ENCODE measurements at places on chromosomes 1 and 21. TPM values are rescaled to one million over a fixed set of nuclear protein-coding genes. Genes with fewer than 3 reads are reported as not detected.
A peak's percentile ranks its signal among the peaks of the same experiment; 100 is the strongest.

- peak; percentile 13 for DNase-seq
These were observed 1.2 kb upstream of the ABL2 start for GRCh38 chr1:179230721-179231120.

GRCh38 chr1:14578156-14578555 lies 20.3 kb upstream of the KAZN start:
- DNase-seq, result no peak

DNA sequence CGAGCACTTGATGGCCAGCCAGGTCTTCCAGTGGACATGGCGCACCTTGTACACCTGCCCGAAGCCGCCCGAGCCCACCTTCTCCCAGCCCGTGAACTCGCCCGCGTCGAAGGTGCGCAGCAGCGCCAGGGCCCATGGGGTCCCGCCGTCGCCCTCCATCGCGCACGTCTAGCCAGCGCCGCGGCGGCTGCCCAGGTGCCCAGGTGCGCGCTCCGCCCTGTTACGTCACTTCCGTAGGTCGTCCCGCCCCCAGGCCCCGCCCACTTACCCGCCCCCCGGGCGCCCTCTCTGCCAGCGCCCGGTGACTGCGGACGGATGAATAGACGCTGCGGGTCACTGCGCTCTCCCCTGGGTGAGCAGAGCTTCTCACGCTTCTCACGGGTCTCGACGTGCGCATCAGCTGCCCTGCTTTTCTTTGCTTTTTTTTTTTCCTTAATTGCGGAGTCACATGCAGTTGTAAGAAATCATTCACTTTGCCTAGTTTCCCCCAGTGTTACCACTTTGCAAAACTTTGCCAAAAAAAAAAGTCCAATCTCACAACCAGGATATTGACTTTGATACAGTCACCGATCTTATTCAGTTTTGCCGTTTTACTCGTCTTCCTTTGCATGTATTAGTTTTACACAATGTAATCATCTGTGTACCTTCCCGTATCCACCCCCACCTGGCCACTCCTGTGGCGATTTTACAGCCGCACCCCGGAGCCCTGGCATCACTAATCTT lies at the start of gene RIPK4:
Gene RIPK4, minus strand, starts transcription at position 170 of the 723 bp plus-strand sequence. Its CDS starts 11 bp downstream, at position 159.
- DNase-seq, result no peak

DNA sequence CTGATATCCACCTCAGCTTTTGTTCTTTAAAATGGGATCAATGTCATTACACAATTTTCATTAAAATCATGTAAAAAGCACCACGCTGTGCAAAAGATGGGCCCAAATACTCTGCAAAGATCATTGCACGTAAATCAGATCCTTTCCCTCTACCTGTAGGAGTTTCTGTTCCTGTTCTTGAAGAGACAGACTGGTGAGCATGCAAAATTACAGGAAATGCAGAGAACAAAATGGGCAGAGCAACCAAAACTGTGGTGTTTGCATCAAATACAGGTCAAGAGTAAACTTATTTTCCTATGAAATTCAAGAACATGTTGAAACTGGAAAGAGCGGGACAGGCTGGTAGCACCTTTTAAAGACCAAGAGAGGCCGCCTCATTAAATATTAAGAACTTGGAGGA lies 294.9 kb upstream of the ADGRL2 start:
- DNase-seq, result no peak

GRCh38 chr1:160167580-160167979 lies 16.2 kb downstream of the ATP1A4 start:
- DNase-seq, result no peak

DNA sequence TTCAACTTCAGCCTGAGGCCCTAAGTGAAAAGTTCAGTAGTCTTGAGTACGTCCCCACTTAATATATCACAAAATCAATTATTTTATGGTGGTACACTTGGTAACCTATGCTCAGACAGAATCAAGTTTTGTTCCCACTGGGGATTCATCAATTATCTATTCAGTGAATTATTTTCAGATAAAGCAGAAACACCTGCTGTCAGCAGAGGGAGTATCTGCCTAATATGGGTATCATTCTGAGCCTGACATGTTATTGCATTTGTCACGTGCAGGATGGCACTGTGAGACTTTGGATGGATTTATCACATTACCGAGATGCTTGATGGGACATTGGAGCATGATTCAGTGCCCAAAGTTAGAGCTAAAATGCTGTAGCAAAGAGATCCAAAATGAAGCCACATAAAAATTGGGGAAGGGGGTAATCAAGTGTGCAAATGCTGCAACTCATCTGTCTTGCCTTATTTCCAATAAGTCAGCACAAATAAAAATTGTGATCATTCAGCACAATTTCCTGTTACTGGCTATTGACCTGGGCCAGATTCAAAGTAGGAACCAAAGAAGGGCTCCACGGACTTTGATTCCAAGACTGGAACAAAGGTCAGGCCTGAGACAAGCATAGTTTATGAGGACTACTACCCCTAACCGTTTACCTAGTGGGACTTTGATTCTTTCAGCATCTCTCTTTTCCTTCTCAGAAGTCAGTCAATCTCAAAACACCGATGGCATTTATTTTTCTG lies 657.6 kb downstream of the LMO4 start:
- no peak for DNase-seq

DNA sequence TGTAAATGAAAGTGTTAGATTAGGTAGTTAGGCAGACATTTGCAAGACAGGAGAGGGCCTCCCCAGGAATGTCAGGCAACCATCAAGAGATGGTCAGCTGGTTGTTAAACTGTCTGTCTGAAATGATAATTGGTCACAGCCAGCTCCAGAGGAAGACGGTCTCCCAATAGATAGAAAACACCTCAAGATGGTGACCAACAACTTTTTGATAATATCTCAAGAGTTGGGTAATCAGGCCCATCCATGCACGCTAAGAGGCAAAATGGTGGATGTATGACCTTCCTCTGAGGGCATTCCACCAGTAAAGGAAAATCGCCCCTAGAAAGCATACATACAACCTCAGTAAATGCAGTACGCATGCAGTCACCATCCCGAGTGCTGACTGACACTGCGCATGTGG lies 118.2 kb downstream of the MAP3K21 start:
- DNase-seq, result no peak

DNA sequence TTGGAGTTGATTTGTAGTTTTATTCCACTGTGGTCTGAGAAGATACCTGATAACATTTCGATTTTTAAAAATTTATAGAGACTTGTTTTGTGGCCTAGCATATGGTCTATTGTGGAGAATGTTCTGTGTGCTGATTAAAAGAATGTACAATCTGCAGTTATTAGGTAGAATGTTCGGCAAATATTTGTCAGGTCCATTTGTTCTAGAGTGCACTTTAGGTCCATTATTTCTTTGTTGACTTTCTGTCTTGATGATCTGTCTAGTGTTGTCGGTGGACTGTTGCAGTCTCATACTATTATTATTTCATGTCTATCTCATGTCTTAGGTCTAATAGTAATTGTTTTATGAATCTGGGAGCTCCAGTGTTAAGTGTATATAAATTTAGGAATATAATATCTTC lies 116.8 kb downstream of the NME7 start:
- no peak for DNase-seq

DNA sequence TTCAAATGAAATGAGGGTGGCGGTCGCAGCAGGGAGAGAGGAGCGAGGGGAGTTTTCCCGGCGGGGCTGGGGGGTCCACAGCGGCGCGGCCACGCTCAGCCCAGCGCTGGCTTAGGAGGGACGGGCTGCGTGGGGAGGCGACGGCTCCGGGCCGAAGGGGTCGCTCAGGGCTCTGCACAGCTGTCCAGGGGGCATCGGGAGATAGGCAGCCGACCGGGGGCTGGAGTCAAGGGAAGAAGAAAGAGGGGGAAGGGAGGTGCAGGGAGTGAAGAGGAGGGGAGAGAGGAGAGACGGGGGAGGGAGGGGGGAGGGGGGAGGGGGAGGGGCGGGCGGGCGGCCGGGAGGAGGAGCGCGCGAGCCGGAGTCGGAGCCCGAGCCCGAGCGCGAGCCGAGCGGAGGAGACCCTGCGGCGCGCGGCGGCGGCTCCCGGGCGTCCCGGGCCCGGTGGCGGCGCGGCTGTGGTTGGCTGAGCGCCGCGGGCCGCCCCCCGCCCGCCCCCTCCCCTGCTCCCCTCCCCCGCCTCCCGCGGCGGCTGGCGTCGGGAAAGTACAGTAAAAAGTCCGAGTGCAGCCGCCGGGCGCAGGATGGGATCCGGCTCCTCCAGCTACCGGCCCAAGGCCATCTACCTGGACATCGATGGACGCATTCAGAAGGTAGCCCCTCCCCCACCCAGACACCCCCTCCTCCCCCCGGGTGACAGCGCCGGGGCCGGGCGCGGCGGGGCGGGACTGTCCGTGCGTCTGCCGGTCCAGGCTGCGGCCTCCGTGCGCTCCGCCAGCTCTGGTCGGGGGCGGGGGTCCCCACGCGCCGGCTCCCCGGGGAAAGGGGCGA lies at the start of gene PDE9A:
Gene PDE9A, plus strand, starts transcription at position 391 of the 831 bp plus-strand sequence. Its CDS starts 194 bp downstream, at position 585.
- DNase-seq, result peak; percentile 11

- DNase-seq, result peak; percentile 34
These were observed 81.4 kb downstream of the NENF start for GRCh38 chr1:212514056-212514614.

DNA sequence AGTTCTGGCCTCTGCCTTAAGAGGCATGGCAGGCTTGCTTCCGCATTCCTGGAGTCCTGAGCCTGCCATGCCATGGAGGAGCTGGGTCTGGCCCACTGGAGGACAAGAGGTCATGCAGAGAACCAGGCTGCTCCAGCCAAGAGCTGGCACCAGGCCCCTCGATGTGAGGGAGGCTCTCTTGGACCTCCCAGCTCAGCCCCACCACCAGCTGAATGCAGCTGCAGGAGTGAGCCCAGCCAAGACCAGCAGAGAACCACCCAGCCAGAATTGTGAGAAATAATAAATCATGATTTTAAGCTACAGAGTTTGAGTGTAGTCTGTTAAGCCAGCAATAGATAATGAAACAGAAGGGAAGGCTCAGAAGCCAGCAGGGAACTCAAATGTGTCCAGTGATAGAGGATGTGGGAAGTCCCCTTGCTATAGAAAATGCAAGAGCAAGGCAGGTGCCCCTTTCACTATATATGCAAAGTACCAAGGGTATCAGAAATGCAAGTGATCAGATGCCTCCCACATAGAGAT lies 118.4 kb downstream of the HIVEP3 start:
- DNase-seq, result no peak

GRCh38 chr1:58841455-58841854 lies 57.6 kb upstream of the JUN start:
- DNase-seq, result peak; percentile 40

DNA sequence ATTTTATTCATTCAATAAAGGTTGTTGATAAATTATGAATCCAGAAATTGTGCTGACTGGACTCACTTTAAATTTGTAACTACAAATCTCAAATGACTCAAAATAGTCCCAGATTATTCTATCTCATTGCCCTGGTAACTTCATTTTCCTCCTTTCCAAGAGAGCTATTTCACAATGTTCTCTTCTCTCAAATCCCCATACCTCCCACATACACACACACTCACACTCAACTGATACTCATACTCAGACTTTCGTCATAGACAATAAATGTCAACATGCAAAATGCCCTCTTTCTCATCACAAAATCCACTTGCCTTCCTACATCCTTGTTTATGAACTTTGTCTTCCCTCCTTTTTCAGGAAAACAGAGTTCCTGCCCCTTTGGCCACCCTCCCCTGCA lies 33.3 kb downstream of the EXTL2 start:
- DNase-seq, result no peak

- DNase-seq, result no peak
These were observed 91.8 kb upstream of the GJB5 start for GRCh38 chr1:34663031-34663430.

DNA sequence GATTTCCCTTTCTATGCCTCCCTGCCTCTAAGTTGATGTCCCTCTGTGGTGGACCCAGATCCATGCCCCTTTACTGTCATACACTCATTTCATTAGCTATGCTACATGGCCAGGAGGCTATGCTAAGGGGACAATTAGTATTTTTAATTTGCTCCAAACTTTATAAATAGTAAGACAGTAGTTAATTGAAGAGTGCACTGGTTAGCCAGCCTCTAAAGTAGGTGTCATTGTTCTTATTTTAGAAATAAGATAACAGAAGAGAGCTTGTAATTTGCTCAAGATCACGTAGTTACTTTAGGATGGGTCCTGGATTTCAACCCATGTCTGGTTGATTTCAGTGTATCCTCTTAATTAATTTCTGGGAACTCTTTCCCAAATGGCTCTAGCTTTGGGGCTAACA lies 29.4 kb upstream of the GNG12 start:
- DNase-seq, result no peak

DNA sequence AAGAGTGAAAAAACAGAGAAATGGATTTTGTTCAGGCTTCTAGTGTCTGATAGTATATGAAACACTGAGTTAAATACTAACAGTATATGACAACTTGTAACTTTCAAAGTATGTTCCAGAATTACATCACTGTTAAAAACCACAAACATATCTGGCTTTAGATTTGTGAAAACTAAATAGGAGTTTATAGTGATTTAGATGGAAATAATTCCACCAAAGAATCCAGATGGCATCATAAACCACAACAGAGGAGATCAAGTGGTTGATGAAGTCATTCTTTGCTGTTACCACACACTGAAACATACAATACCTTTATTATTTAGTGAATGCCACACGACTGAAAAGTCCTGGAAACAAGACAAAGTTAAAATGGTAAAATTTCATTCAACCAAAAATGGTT lies 37.2 kb downstream of the ALG14 start:
- no peak for DNase-seq

GRCh38 chr1:163537809-163538208 lies 216.1 kb downstream of the NUF2 start:
- DNase-seq, result no peak

- DNase-seq, result no peak
These were observed 28.1 kb upstream of the GRHL3 start for GRCh38 chr1:24290933-24291487.

- DNase-seq, result no peak
These were observed 77.6 kb downstream of the PLXNA2 start for GRCh38 chr1:208166340-208167138.

DNA sequence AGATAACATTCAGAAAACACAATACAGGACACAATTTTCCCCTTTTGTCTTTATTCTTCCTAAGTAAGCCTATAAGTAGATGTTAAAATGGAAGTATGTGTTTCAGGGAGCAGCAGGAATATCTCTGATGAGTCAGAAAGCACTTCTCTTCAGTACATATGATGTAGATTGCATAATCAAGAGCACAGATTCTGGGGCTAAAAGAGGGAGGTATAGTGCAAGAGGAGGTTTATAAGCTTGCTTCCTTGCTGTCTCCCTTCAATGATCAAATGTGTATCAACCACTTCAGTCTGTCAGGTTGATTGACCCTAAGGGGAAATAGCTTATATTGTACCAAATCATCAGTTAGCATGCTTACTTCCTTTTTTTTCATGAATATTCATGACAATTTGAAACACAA lies 822.8 kb downstream of the BRINP3 start:
- DNase-seq, result no peak

- no peak for DNase-seq
These were observed 28.0 kb upstream of the KAZN start for GRCh38 chr1:14570514-14570913.

PDC gene
- not detected for total RNA-seq

ATP6V1G3 gene
- total RNA-seq, result 0.47 TPM

CLCA1 gene
- not detected for total RNA-seq

NID1 gene
- total RNA-seq, result 425 TPM

HIVEP3 gene
- total RNA-seq, result 0.93 TPM

GJB4 gene
- 0.05 TPM for total RNA-seq

ACKR1 gene
- 0.17 TPM for total RNA-seq

PRR9 gene
- not detected for total RNA-seq

LCE1E gene
- not detected for total RNA-seq

LCE6A gene
- not detected for total RNA-seq

CRTC2 gene
- total RNA-seq, result 3.7 TPM
